ENCODE measurements at places on chromosomes 5 and 9.

- no peak for DNase-seq
Measured at GRCh38 chr5:84393969-84394368, 9.3 kb upstream of the EDIL3 start.

- DNase-seq = no peak
Measured at GRCh38 chr5:7902201-7902600, 33.3 kb downstream of the MTRR start.

- DNase-seq = no peak
Measured at GRCh38 chr5:77928776-77929300, 152.7 kb upstream of the TBCA start.

- DNase-seq = no peak
Measured at GRCh38 chr9:109913461-109913810, 133.4 kb downstream of the PALM2AKAP2 start.

- DNase-seq = no peak
Measured at GRCh38 chr9:6605202-6605601, 40.3 kb downstream of the GLDC start.

DNA sequence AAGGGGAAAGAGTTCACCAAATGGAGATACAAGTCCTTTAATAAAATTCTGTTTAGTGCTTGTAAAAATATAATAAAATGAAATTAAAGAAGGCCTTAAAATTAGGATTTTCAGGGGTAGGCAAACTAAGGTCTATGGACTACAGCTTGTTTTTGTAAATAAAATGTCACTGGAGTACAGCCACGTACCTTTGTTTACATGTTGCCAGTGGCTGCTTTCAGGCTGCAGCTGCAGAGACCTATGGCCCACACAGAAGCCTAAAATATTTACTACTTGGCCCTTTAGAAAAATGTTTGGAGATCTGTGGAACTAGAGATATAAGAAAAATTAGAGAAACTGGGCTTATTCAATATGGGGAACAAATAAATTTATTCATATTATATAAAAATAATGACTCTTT lies 122.8 kb downstream of the RPS23 start:
- DNase-seq = no peak

- DNase-seq = no peak
Measured at GRCh38 chr5:116542619-116543018, 32.0 kb downstream of the SEMA6A start.

DNA sequence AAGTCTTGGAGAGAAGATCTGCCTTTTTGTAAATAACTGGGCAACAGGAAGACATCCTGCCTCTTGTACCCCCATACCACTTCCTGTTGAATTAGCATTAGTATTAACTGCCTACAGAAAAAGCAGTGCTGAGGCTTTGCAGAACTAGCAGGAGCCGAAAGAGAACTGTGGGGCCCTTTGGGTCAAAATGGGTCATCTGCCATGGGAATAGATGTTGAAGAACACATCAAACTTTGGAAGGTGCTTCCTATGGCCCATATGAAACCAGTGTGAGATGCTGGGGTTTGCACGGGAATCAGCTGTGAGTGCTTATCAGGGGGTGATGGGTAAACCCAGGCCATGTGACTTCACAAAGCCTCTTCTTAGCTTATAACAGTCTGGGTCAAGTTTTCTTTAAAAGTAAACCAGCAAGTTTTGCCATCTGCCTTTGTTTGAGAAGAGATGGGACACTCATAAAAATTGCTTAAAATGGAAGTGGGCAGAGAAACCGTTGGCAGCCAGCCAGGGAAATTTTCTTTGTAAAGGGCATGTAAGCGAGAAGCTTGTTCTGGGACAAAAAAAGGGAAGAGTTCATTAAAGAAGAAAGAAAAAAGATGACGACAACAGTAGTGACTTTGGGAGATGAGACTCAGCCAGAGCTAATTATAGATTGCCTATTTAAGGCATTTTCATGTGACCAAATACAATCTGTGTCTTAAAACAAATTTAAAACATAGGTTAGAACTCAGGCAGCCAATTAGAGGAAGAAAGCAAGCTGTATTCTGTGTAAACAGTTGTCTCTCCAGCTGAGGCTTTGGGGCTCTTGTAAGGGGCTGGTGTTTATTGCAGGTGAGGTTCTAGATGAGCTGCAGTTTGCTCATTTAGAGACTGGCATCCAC lies 4.4 kb downstream of the SLC25A25 start:
- peak; percentile 59 for DNase-seq

GRCh38 chr5:94693845-94694370 lies 75.4 kb downstream of the SLF1 start:
- no peak for DNase-seq

DNA sequence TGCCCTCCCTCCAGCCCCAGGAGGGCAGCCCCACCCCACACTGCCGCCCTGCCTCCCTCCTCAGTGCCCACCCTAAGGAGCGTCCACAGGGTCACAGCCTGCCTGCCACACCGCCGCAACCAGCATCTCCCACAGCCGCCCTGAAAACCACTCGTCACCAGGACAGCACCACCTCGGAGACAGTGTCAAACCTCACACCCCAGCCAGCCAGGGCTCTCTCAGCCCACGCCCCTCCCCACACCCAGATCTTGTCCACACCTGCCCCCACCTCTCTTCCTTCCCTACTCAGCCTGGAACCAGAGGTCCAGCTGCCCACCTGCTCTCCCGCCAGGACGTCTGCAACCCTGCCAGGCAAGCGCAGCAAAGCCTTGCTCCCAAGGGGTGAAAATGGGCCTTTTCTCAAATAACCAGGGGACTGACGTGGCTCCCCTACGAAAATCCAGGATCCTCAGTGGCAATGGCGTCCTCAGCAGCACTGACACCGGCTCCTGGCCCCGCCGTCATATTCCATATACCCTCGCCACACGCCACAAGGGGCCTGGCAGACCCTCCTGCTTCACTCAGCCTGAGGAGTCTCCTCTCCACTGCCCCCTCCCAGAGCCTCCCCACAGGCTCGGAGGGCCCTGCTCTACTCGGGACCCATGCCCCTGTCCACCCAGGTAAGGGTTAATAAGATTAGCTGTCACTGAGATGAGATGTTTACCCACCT lies 71.0 kb upstream of the ADAMTS2 start:
- DNase-seq = no peak

GRCh38 chr5:100890461-100891008 lies 12.5 kb downstream of the ST8SIA4 start:
- DNase-seq = no peak

DNA sequence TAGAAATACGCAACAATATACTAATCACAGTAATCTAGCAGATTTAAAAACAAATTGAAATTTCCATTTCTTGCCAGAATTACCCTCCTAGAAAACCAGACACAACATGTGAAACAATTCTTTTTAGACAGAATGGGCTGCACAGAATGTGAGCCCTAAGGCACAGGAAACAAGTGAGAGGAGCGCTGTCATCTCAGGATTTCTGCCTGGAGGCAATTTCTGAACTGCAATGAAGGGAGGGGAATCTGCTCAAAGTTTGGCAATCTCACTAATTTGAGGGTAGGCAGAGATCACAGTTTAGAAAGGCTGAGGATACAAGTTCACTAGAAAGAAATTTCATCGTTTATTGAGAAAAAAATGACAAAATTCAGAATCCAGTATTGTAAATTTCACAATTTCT lies 70.3 kb downstream of the INIP start:
- DNase-seq = no peak

DNA sequence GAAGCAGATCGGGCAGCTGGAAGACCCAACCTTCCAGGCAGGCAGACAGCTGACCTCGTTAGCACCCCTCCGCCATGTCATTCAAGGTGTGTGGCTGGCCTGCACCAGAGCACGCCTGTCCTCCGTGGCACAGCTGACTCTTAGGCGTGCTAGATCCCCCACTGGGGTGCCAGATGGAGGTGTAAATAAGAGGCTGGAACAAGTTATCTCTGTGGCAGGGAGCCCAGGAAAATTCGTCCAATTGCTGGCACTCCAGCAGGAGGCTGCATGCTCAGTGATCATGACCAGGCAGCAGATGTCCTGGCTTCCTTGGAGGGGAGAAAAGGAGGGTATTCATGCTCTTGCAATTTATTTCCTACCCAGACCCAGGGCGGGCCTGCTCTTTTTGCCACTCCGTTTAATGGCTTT lies 7.8 kb upstream of the ALDOB start:
- DNase-seq = no peak

- DNase-seq = no peak
Measured at GRCh38 chr5:178625679-178626483, 969 bp downstream of the CLK4 start.

DNA sequence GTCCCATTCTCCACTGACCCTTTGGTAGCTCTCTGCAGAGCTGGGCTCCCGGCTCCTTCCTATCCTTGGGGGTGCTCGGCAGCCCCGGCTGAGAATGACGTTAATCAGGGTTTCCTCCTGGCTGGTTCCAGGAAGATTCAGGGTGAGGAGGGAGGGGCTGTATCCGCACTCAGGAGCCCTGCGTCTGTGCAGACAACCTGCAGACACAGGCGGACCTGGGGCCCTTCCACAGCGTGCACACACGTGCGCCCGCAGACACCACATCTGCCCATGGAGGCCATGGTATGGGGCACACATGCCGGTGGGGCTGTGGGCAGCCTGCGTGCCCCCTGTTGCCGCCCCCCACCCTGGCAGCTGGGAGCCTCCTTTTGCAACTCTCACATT lies 66.6 kb upstream of the RNU6ATAC start:
- no peak for DNase-seq

DNA sequence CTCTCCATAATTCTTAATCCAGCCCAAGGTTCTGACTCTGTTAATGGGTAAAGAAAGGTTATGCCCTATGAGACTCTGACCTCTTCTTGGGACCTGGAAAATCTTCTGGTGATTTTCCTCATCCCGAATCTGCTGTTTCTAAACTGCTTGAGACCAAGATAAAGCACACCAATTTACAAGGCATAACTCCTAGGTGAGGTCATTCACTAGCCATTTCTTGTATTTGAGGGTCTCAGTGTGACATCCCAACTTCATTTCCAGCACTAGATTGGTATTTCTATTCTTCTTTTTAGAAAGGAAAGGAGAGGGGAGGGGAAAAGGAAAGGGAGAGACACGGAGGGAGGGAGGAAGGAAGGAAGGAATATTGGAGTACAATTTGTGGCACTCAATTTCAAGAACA lies 51.6 kb downstream of the SLC1A1 start:
- DNase-seq = no peak

GRCh38 chr5:1011226-1011631 lies 2.6 kb downstream of the NKD2 start:
- no peak for DNase-seq

DNA sequence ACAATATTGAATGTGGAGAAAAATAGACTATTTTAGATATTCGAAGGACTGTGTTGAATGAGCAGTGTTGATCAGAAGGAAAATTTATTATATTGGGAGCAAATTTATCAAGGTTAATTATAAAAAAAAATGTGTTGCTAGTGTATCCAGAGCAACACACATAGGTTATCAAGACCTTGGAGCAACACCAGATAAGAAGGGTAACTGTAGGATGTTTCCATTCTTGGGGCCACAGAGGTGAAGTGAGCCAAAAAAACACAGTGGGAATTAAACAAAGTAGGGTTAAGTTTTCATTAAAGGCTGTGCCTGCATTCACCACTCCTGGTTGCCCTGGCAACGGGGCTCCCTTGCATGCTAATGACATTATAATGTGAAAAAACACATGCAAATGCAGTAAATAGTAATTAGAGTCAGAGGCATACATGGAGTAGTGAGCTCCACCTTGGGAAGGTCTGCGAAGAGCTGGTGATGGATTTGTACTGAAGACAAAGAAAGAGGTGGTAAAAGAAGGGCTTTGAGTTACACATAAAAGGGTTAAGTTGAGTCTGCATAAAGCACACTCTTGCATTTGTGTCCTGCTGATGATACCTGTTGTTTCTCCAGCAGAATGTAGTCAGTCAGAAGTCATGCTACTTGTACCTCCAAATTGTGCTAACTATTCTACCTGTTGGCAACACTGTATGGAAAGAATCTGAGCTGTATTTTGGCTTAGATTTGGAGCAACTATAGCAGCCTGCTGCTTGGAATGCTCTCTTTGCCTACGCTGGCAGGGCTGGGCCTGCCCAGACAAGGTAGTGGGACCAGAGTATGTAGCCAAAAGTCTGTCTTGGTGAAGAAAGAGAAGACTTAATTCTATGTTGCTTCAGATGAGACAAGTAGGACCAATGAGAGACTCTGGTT lies 59.6 kb downstream of the ATG10 start:
- no peak for DNase-seq

- DNase-seq = no peak
Measured at GRCh38 chr5:54793468-54794134, 191.8 kb downstream of the ESM1 start.

- peak; percentile 47 for DNase-seq
Measured at GRCh38 chr5:95822043-95822541, 434 bp downstream of the GLRX start.

- no peak for DNase-seq
Measured at GRCh38 chr9:76580188-76580587, 121.2 kb downstream of the GCNT1 start.

GRCh38 chr5:64968591-64969110 lies 199.9 kb downstream of the CWC27 start:
- DNase-seq = no peak

- DNase-seq = no peak
Measured at GRCh38 chr5:176854164-176854563, 43.8 kb downstream of the UNC5A start.

GRCh38 chr5:179294891-179295777 lies 50.1 kb downstream of the ADAMTS2 start:
- DNase-seq = no peak

DNA sequence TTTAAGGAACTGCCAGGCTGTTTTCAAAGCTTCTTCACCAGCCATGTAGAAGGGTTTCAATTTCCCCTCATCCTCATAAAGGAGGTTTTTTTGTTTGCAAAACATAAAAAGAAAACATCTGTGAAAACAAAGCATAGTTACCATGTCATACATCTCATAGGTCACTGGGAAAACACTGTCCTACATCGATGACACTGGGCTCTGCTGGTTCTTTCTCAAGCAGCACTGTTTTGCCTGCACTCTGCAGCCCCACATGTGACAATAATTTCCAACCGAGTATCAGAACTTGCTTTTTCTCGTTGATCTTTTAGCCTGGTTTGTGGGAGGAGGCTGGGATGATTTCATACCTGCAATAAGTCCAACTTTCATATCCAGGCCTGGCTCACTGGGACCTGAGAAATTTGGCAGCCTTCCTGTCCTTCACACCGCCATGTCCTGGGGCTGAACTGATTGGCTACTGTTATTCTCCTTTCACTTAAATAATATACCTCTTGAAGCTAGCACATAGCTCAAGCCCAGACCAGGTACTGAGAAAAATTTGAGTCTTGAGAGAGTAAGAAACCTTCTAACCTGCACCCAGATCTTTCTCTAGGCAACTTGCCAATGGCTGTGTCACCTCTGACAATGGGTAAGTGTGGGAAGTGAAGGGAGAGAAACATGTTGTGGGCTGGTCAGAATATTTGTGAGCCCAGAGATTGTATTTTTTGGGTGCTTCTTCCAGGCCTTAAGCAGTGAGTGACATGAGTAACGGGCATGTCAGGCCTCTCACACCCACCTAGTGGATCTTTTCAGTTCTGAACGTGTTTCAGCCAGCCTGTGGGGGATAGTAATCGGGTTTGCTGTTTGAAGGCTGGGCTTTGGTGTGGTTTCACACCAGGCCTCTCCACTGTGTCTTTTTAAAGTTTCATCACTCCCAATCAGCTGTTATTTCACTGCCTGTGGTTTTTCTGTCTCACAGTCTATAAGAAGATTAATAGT lies 502.8 kb downstream of the NTRK2 start:
- DNase-seq = no peak

GRCh38 chr9:110050925-110051355 lies 157.0 kb downstream of the C9orf152 start:
- DNase-seq = no peak

All from right kidney (tissue), 9 donors.